ENCODE measurements at places on chromosomes 3 and 15.

- DNase-seq, result no peak
Observed at GRCh38 chr3:117628823-117629291, 919.3 kb downstream of the TUSC7 start.

DNA sequence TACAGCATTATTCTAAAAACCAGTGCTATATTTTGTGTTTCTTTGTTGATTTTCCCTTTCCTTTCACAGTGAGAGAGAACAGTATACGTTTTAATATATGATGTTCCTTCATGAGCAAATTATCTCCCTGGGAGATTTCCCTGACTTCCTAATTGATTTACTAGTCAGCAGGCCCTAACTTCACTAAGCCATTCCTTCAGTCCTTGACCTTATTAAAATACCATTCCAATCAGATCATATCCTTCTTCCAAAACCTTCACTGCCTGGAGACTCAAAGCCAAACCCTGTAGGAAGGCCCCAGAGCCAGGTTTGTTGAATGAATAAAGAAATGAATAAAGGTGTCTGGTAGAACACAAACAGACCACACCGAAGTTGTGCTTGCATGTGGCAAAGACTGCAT lies 43.8 kb upstream of the ARHGEF3 start:
- no peak for DNase-seq

DNA sequence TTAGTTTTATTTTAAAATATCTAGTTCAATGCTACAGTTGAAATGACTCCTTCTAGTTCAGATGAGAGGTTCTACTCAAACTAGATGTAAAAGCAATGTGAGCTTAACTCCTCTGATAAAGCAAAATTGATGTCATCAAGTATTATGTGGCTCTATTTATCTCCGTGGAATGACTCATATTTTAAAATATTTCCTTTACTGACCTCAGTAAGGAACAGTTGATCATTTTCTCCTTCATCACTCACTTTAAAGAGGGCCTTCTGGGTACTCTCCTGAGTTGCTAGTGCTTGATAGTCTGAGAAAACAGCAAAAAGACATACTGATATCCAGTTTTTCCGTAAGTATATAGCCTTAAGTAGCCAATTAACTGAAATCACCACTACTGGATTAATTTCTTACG lies 1099.3 kb downstream of the ROBO2 start:
- no peak for DNase-seq

DNA sequence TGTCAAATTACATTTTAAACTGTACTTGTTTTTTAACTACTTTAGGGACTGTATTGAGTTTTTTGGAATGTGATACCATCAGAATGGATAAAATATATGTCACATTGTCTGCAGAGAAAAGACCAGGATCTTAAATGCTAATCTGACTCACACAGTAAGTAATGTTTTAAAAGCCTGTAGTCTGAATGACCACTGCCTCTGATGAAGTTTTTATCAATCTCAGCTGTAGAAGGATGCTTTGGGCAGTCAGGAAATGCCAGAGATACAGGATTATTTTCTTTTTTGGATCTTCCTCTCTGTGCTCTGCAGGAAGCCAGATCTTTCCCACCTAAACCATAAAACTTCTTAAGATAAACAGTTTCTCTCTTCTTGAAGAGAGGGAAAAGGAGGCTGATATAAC lies 73.1 kb upstream of the PRTG start:
- no peak for DNase-seq

- DNase-seq, result no peak
Observed at GRCh38 chr3:33171580-33171979, 47.0 kb downstream of the SUSD5 start.

DNA sequence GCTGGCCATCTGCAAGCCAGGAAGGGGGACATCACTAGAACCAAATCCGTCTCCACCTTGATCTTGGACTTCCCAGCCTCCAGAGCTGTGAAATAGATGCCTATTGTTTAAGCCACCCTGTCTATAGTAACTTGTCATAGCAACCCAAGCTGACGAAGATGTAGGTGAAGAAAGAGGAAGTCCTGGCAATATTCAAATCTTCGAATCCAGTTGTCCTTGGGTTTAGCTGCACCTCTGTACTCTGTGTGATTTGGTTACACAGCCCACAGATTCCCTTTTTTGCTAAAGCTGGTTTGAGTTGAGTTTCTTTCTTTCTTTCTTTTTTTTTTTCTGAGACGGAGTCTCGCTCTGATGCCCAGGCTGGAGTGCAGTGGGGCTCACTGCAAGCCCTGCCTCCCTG lies 68.0 kb upstream of the XCR1 start:
- DNase-seq, result peak; percentile 82

- no peak for DNase-seq
Observed at GRCh38 chr3:65284961-65285360, 597.2 kb upstream of the ADAMTS9 start.

- DNase-seq, result no peak
Observed at GRCh38 chr3:116020989-116021388, 397.7 kb downstream of the GAP43 start.

DNA sequence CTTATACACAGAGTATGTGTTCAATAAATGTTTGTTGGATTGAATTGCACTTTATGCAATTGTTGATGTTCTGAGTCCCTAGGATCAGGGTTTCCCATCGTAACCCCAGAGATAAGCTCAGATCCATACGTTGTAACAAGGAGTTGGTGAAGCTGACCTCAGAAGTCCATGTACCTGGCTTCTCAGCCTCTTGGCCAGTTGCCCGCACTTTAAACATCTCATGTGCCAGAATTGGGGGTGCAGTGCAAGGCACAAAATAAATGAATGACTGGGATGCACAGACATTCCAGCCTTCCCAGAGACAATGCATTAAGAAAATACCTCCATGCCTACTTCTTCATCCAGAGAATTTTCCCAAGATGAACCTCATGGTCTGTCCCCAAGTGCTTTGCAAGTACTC lies 142.9 kb upstream of the IL12A start:
- DNase-seq, result no peak

DNA sequence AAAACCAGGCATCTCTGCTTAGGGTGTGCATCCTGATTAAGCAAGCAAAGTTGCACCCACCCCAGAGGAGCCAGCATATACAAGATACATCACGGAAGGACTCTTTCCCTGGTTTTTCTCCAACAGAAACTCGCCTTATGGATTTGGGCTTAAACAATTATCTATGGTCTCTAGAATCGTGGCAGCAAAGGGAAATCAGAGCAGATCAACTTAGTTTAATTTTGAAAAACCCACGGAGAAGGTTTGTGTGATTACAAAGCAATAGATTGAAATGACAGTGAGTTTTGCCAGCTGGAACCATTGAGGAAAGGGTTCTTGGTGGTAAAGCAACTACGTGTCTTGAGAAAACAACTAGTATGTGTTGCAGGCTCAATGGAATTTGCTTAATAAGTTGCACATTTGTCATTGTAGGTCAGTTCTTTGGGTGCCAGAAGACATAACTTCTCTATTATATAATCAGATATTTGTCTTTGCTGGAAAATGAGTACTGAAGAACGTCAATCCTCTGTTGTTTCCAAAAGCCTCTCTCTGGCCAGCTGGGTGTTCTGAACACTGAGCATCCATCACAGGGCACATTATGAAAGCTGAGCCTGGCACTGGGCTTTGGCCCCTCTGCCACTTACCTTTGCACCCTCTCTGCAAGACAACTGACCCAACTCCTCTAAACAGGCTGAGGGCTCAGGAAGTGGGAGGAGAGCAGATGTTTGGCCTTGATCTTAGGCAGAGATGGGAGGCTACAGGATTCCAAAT lies 75.7 kb upstream of the FBN1 start:
- no peak for DNase-seq

GRCh38 chr15:85929786-85930185 lies 135.1 kb upstream of the KLHL25 start:
- no peak for DNase-seq

DNA sequence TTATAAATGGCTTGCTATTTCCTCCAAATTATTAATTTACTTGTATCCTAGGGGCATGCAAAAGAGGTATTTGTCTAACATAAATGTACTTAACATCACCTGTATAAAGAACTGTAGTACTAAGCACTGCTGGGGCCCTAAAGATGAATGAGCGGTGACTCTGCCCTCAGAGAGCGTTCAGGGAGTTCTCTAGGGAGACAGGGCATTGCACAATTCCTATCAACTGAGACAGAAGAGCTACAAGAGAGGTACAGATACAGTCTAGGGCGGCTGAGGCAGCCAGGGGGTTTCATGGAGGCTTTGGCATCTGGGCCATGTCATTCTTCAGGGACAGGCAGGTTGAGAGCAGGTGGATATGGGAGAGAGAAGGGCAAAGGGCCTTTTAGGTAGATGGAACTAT lies 39.9 kb upstream of the PARL start:
- DNase-seq, result no peak

- no peak for DNase-seq
Observed at GRCh38 chr3:190375671-190376070, 12.3 kb upstream of the CLDN16 start.

DNA sequence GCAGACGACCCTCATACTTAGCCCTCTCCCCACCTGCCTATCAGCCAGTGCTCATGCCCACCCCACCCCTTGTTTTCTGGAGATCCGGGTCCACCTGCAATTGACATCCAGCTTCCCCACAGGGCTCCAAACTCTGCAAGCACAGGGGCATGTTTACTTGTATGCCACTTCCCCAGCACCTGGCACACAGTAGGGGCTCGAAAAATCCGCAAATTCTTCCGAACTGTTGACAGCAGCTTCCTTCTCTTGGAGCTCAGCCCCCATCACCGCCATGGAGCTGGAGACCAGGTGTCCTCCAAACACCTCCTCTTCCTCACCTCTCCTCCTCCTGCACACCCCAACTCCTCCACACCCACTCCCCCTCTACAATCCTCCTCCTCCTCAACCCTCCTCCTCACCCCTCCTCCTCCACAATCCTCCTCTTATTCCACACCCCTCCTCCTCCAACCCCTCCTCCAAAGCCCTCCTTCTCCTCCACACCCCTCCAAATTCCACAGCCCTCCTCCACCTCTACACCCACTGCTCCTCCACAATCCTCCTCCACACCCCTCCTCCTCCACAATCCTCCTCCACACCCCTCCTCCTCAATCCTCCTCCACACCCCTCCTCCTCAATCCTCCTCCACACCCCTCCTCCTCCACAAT lies 70.4 kb upstream of the BLM start:
- DNase-seq, result no peak

GRCh38 chr3:112973325-112974177 lies 1.4 kb downstream of the CD200R1 start:
- DNase-seq, result peak; percentile 32

GRCh38 chr15:80727196-80727595 lies 32.1 kb downstream of the ABHD17C start:
- DNase-seq, result no peak

DNA sequence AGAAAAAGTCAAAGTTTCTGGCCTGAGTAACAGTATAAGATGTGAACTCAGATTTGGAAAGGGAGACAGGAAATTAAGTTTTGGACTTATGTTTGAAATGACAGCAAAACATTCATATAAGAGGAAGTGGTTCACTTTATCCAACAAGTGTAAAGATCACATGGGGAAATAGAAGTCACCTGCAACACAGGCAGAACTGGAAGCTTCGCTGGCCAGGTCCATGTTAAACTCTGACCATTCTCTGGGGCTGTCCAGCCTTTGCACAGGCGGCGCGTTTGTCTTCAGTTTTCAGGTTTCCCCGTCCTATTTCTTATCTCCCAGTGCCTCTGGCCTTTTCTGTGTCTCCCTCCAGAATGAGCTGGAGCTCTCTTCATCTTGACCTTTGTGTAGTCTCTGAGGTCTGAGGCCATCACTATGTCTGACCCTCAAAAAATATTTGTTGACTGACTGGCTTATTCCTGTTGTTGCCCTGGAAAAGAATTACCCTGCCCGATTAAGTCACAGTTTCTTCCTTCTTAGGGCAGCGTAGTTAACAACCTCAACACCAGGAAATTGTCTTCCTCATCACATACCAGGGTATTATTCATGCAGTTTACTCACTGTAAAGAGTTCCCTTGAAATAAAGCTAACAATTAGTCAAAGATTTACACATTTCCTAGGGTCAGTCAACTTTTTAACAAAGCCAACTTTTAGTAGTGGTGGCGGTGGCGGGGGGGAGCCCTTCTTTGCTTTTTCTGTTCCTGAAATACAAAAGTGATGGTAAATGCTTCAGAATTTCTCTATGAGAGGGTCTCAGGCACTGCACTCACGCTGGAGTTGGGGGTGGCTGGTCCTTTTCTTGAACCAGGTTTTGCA lies 959 bp upstream of the RASA2 start:
- DNase-seq, result peak; percentile 51

GRCh38 chr3:53239800-53240199 lies 16.0 kb downstream of the TKT start:
- no peak for DNase-seq

GRCh38 chr3:178087376-178087775 lies 448.9 kb upstream of the KCNMB2 start:
- no peak for DNase-seq

GRCh38 chr15:65213241-65213640 lies 2.0 kb upstream of the CILP start:
- DNase-seq, result no peak

- no peak for DNase-seq
Observed at GRCh38 chr3:150755902-150756301, 7.1 kb downstream of the SIAH2 start.

DNA sequence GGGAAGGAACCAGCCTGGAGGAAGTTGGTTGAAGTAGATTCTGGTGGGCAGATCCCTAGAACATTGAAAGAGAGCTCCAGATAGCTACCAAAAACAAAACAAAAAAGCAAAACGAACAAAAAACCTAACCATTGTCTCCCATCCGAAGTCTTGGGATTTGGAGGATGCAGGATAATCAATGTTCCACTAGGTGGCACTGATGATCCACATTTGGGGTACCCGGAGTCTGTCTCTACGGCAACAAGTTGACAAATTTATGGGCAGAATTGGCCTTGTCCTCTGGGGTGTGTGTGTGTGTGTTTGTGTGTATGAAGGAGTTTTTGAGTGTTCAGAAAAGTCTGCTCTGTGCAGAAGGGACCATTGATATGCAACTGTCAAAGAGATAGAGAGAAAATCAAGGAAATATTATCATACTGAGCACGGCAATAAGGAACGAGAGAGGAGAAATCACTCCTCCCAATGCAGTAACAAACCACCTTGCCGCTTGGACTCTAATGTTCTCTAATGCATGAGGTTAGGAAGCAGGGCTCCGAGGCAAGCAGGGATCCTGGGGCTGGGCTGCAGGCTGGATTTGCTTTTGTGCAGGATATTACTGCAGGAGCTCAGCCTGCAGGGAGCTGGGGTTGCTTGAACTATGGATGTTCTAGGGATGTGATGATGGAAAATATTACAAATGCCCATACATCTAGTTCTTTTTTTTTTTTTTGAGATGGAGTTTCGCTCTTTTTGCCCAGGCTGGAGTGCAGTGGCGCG lies 59.8 kb upstream of the KLHL25 start:
- peak; percentile 38 for DNase-seq

DNA sequence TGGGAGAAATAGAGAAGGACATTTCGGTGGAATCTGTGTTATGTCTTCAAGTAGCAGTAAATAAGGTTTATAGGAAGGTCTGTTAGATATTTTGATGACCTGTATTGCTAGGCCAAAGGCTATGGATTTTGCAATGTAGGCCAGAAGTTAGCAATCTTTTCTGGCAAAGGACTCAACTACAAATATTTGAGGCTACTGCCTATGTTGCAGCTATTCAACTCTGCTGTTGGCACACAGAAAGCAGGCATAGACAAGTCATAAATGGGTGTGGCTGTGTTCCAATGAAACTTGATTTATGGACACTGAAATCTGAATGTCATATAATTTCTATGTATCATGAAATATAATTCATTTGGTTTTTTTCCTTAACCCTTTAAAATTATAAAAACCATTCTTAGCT lies 438.7 kb upstream of the C2CD4B start:
- no peak for DNase-seq
